Natural killer cell treated with Interleukin-12 subunit alpha and Interleukin-12 subunit beta and Interleukin-15 and Interleukin-18, amount 100 ng/mL, for 72 hours (primary cell): ENCODE measurements at places on chromosomes 3 and 15. TPM values are rescaled to one million over a fixed set of nuclear protein-coding genes. Genes with fewer than 3 reads are reported as not detected.

PROS1 gene
- not detected for total RNA-seq

TMEM207 gene
- total RNA-seq, result not detected

TAGLN3 gene
- not detected for total RNA-seq

ZPLD1 gene
- not detected for total RNA-seq

RASGRP1 gene
- 154 TPM for total RNA-seq

PIGZ gene
- 1.5 TPM for total RNA-seq

GCSAM gene
- 5.3 TPM for total RNA-seq

RARB gene
- not detected for total RNA-seq

NDN gene
- total RNA-seq, result 0.98 TPM

MYLK gene
- total RNA-seq, result 0.14 TPM

HYAL1 gene
- total RNA-seq, result 0.26 TPM

BCL2A1 gene
- total RNA-seq, result 40.0 TPM

CNTN3 gene
- not detected for total RNA-seq

DNAJC19 gene
- 26.5 TPM for total RNA-seq

XCR1 gene
- not detected for total RNA-seq

CADM2 gene
- not detected for total RNA-seq

SLC27A2 gene
- total RNA-seq, result 72.6 TPM

GAP43 gene
- not detected for total RNA-seq

TRIM71 gene
- not detected for total RNA-seq

TTC23 gene
- total RNA-seq, result 1.00 TPM

ARGFX gene
- not detected for total RNA-seq

CCR2 gene
- 0.48 TPM for total RNA-seq

ZNF660 gene
- 2.5 TPM for total RNA-seq

IGDCC3 gene
- total RNA-seq, result not detected

EHHADH gene
- total RNA-seq, result 1.1 TPM
